ENCODE measurements at places on chromosomes 13 and 19.

DNA sequence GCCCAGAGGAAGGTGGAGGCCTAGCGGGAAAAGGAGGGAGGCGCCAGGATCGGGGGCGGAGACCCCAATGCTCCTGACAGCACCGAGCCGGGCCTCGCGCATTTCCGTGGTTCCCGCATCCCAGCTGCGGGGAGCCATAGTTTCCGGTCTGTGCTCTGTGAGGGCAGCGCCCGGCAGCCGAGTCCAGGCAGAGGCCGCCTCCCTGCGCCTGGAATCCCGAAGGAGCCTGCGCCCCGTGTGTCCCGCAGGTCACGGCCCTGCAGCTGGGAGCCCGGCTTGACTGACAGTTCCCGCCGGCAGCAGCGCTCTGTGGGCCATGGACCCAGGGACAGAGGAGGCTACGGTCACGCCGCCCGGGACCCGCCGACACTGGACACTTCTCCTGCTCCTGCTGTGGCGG, 74.6 kb upstream of the C13orf46 start:
- DNase-seq: no peak

- DNase-seq: no peak
Measured at GRCh38 chr13:76164290-76164689, 528.2 kb downstream of the LMO7 start.

DNA sequence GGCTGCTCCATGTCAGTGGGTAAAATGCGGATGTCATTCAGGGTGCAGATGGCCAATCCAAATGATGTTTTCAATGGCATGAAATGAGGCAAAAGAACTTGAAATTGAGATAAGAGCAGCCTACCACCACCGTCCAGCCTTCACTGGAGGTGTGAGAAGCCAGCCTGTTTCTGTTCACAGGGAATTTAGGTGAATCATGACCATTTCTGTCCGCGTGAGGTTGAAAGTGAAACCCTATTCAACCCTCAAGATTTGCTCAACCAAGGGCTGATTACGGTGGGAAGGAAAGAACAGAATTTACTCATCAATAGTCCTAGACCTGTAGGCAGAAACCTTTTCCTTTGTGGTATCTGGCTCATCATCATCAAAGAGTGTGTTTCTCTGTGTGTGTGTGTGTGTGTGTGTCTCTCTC, 370.7 kb downstream of the COG6 start:
- DNase-seq: no peak

GRCh38 chr19:29485293-29485692, 40.5 kb upstream of the VSTM2B start:
- peak; percentile 6 for DNase-seq

- DNase-seq: peak; percentile 19
Measured at GRCh38 chr13:73428137-73428536, 369.3 kb downstream of the KLF5 start.

- DNase-seq: no peak
Measured at GRCh38 chr13:103002279-103002678, 63.9 kb downstream of the SLC10A2 start.

GRCh38 chr19:19458110-19458816, 52.8 kb downstream of the GATAD2A start:
- no peak for DNase-seq

GRCh38 chr13:50714891-50715290, 128.6 kb downstream of the DLEU7 start:
- no peak for DNase-seq

- no peak for DNase-seq
Measured at GRCh38 chr19:54201172-54201701, 579 bp downstream of the RPS9 start.

- no peak for DNase-seq
Measured at GRCh38 chr19:41535029-41535622, 40.8 kb upstream of the CEACAM21 start.

DNA sequence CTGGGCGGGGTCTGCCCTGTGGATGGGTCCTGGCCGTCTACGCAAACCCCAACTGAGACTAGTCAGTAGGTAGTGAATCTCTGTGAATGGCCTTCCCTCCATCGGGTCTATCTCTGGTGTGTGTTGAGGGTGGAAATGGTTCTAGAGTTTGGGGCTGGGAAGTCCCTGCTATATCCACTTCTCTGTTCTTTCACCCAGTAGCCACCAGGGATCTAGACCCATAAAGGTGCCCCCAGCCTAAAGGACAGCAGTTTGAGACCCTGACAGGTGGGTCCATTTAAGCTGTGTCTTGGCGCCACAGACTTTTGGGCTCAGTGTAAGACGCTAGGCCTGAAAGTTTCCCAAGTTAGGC, 57.7 kb downstream of the ZNF568 start:
- DNase-seq: no peak

DNA sequence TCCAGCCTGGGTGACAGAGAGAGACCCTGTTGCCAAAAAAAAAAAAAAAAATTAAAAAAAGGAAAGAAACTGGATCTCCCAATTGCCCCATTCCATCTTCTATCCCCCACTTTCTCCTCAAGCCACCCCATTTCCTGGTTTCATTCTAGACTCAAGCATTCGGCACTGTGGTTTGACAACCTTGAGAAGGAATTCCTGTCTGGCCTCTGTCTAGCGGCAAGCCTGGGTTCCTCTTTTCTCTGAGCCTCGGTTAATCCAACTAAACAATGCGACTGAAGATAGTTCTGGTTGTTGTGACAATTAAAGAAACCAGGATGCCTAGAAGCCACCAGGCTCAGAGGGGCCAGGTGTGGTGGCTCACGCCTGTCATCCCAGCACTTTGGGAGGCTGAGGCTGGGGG, 3.3 kb upstream of the C3 start:
- DNase-seq: no peak

DNA sequence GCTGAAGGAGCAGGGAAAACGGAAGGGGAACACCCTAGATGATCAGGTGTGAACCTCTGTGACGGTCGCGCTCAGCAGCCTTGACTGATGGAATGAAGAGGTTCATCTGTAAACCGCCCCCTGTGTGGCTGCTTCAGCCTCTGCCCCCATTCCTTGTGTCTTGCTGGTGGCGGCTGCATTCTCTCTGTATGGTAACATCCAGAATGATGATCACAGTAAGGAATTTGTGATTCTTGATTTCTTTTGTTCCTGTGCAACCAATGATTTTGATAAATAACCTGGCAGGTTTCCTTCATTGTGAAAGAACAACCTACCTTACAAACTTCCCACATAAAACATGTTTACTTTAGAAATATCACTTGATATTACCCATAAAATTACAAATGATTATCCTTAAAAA, 118.7 kb upstream of the MCF2L start:
- DNase-seq: no peak

DNA sequence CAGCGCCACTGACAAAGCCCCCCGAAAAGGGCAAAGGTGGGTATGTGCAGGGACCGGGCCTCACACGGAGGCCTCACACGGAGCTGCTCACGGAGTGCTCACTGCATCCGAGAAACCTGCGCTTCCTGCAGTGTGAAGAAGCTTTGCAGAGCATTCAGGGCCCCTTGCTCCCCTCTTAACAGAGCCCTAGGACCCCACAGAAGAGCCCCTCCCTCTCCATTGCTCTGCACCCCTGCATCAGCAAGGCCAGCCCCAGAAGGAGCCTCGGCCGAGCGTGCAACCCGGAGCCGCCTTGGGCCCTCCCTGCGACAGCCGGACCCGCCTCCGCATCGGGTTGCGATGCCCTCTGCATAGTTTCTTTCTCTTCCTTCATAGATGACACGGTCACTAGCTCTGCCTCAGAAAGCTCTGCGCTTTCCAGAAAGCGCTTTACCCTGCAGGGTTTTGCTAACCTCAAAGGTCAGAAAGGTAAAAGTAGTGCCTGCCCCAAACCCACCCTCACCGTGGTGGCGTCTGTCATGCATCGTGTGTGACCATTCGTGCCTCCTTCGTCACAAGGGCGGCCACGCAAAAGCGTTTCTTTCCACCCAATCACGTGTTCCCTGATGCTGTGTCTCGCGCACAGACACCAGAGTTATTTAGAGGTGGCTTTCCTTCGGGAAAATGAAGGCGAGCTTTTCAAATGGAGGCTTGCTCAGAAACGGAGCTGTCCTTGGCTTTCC, 15.7 kb upstream of the F7 start:
- no peak for DNase-seq

DNA sequence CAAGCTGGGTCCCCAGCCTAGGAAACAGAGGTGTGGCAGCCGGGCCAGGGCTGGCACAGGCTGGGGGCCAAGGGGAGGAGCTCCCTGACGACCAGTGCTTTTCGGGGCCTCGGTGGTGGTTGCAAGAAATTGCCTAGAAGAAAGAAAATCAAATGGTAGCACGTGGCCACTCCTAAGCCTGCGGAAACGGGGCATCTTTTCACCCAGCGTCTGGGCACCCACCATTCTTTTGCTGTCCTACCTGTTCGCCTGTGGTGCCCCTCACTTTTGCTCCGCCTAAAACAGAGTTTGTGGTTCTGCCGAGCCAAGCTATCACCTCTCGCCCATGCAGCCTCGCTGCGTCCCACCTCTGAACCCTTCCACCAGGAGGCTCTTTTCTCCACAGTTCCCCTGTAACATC, 7.1 kb upstream of the KRTDAP start:
- no peak for DNase-seq

DNA sequence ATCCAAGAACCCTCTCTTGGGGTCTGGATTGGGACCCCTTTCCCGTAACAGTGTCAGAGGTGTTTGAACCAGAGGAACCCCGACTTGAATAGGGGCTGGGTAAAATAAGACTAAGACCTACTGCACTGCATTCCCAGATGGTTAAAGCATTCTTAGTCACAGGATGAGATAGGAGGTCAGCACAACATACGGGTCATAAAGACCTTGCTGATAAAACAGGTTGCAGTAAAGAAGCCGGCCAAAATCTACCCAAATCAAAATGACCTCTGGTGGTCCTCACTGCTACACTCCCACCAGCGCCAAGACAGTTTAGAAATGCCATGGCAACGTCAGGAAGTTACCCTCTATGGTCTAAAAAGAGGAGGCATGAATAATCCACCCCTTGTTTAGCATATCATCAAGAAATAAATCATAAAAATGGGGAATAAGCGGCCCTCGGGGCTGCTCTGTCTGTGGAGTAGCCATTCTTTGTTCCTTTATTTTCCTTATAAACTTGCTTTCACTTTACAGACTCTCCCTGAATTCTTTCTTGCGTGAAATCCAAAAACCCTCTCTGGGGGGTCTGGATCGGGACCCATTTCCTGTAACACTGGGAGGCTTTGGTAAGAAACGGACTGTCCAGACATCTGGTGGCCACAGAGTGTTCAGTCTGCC, 4.4 kb upstream of the SIN3B start:
- DNase-seq: no peak

- no peak for DNase-seq
Measured at GRCh38 chr13:108305655-108306054, 36.1 kb downstream of the TNFSF13B start.

GRCh38 chr13:21050288-21051197, 10.8 kb downstream of the LATS2 start:
- no peak for DNase-seq

DNA sequence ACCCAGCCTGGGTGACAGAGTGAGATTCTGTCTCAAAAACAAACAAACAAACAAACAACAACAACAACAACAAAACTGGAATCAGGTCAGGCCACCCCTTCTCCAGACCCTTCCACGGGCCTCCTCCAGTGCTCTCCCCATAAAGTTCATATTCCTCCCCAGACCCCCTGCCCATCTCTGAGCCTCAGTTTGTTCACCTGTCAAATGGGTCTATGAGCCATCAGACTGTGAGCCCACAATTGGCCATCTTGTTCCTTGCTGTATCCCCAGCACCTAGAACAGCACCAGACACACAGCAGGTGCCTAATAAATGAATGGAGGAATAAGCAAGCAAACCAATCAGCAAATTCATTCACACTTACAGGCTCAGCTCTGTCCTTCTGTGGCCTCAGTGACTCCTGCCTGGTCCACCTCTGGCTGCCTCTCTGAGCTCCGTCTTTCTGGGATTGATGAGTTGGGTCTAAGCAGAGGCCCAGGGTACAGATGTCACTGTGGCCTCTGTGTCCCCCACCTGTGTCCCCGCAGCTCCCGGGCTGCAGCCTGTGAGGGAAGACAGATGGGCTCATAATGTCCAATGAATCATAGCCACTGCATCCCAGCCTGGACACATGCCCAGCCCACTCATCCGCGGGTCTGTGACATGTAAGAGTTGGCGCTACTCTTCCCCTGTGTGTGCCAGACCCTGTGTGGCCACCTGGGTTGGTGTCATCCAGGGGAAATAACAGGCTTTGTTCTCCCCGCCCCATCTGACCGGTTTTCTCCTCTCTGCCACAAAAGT, 19.6 kb upstream of the PTPRS start:
- peak; percentile 51 for DNase-seq

DNA sequence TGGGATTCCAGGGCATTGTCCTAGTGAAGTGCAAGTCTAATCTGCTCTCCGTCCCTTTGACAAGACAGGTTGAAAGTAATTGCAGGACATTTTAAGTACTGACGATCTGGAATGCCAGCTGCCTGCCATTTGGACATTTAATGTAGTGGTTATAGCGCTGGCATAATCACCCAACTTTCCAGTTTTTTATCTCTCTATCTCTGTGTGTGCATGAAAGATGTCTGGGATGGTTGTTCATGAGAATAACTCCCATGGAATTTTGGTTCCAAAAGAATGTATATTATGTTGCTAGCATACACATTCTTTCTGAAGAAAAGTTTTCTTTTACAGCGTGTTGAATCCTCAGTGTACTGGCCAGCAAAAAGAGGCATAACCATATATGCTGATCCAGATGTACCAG, 53.6 kb downstream of the TDRD12 start:
- DNase-seq: no peak

GRCh38 chr19:38387550-38388348, at the start of gene GGN:
Gene GGN, minus strand, starts transcription at chr19:38388034. Its CDS starts 773 bp downstream, at chr19:38387261.
- peak; percentile 96 for DNase-seq

GRCh38 chr19:15641901-15642491, 1.3 kb downstream of the CYP4F3 start:
- no peak for DNase-seq

DNA sequence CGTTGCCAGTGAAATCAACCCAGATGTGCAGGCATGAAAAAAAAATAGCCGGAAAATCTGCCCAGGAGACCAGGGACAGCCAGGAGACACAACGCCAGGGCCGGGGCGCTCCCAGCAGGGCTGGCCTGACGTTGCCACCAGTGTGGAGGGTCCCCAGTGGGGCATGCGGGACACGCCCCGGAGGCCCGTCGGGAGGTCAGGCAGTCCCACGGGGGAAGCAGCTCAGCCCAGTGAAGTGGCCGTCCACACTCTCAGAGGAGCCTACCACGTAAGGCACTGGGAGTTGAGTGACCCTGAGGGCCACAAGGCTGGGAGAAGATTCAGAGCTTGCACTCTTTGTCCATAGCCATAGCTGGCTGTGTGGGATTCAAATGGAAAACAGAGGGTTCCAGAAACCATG, 53.2 kb upstream of the GAS6 start:
- DNase-seq: no peak

DNA sequence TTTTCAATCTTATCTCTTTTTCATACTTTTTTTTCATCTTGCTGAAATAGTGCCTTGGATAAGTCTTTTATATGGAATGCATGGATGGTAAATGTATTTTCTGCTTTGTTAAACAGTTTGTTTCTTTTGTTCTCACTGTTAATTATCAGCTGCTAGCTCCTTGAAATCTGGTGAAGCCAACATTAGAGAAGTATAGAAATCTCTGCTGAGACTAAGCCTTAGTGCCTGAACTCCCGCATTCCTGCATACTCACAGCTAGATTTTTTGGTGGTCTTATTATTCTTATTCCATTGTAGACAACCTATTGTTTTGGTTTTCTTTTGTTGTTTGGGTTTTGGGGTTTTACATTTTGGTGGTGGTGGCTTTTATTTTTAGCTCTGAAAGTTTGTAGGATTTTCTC, 48.4 kb downstream of the DNAJC15 start:
- no peak for DNase-seq

Measured in AG20443 (cell line).